ENCODE measurements at places on chromosomes 12 and 14.

GRCh38 chr14:62364161-62364560 is 601.9 kb downstream of the SNAPC1 start:
- no peaks in the 10 kb centered on the region for H3K4me1 ChIP-seq
- no peaks in the 10 kb centered on the region for H3K36me3 ChIP-seq
- no peak overlapping the region for H3K4me3 ChIP-seq
- no peak overlapping the region for H3K27ac ChIP-seq
- no peak for DNase-seq

- H3K4me3 ChIP-seq = no peak overlapping the region
- H3K27me3 ChIP-seq = no peaks in the 10 kb centered on the region
- peaks cover 29% of the 10 kb centered on the region for H3K4me1 ChIP-seq
- H3K36me3 ChIP-seq = no peaks in the 10 kb centered on the region
These were observed 57.3 kb upstream of the ELK3 start for GRCh38 chr12:96136725-96137378.

DNA sequence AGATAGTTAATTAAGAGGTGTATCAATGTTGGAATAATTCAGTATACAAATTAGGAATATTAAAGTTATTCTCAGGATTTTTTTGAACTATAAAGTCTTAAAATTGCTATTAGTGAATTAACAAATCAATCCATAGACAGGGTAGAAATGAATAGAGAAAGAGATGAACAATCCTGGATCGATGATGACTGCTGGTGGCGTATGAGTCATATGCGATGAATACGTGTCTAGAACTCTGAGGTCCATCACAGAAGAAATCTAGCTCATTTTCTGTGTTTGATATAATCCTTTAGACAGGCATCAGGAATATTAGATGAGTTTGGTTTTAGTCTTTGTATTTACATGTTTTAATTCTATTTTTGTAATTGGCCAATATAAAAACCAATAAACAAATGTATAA is 85.4 kb upstream of the RTL1 start:
- H3K27me3 ChIP-seq = no peaks in the 10 kb centered on the region
- peaks cover 17% of the 10 kb centered on the region for H3K36me3 ChIP-seq
- no peak overlapping the region for H3K4me3 ChIP-seq
- H3K27ac ChIP-seq = no peak overlapping the region
- no peak for DNase-seq
- H3K4me1 ChIP-seq = no peaks in the 10 kb centered on the region

DNA sequence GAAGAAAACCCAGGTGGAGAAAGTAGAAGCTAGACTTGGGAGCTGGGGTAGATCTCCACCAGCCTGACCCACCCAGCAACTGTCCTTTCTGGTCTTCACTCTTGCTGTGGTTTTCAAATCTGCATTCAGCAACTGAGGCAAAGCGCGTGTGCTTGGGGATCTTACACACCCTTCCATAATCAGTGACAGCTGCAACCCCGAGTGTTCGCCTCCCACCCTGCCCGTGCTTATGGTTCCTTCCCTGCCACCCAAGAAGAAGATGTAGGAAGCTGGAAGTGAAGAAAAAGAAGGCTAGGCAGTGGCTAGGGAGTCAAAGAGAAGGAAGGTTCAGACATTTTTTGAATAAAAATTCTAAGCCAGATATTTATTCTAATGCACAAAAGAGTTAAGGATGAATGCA is 162.6 kb upstream of the CCND2 start:
- H3K4me3 ChIP-seq = no peak overlapping the region
- H3K4me1 ChIP-seq = peaks cover 9% of the 10 kb centered on the region
- DNase-seq = no peak
- no peaks in the 10 kb centered on the region for H3K27me3 ChIP-seq

DNA sequence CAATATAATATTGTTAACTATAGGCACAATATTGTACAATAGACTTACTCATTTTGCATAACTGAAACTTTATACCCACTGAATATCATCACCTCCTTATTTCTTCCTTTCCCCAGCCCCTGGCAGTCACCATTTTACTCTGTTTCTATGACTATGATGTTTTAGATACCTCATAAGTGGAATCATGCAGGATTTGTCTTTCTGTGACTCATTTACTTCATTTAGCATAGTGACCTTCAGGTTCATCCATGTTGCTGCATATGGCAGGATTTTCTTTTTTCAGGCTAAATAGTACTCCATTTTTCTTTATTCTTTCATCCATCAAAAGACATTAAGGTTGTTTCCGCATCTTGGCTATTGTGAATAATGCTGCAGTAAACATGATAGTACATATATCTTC is 18.9 kb downstream of the USP15 start:
- no peaks in the 10 kb centered on the region for H3K27me3 ChIP-seq
- no peak overlapping the region for H3K27ac ChIP-seq
- DNase-seq = no peak
- H3K4me1 ChIP-seq = no peaks in the 10 kb centered on the region

DNA sequence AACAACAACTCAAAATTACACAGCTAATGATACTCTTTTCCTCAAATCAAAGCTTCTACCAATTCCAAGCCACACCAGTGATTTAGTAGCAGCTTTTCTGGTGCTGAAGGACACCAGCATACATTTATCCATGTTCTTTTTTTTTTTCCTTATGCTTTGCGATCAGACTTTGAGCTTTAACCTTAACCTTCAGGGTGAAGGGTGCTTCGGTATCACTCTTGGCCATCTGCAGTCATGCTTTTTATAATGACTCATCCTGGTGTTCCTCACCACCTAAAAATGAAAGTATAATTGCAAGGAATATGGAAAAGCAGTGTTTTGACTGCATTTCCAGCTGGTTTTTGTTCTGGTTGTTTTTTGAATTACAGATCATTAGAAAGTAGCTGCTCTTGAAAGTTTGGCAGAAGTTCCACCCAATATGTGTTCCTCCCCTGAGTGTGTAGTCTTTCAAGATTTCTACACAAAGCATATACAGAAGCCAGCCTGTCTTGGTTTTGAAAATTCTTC is 1.3 kb upstream of the SLC41A2 start:
- H3K4me3 ChIP-seq = no peak overlapping the region
- no peaks in the 10 kb centered on the region for H3K36me3 ChIP-seq
- no peak overlapping the region for H3K27ac ChIP-seq
- peaks cover 23% of the 10 kb centered on the region for H3K27me3 ChIP-seq
- peaks cover 27% of the 10 kb centered on the region for H3K4me1 ChIP-seq
- DNase-seq = no peak

DNA sequence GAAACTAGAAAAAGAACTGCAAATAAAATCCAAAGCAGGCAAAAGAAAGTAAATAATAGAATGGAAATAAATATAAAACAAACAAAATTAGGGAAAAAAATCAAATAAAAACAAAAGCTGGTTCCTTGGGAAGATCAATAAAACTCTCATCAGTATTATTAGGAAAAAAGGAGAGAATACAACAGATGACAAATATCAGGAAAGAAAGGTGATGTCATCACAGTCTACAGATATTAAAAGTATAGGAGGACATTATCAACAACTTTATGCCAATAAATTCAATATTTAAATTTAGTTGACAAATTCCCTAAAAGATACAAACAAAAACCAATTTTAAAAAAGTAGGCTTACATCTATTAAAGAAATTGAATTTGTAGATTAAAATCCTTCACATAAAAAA is 107.4 kb upstream of the FOXN3 start:
- no peak overlapping the region for H3K4me3 ChIP-seq
- no peaks in the 10 kb centered on the region for H3K4me1 ChIP-seq
- H3K27ac ChIP-seq = no peak overlapping the region
- DNase-seq = no peak
- no peaks in the 10 kb centered on the region for H3K36me3 ChIP-seq
- H3K27me3 ChIP-seq = no peaks in the 10 kb centered on the region

GRCh38 chr12:6370994-6371754 is 4.2 kb downstream of the SCNN1A start:
- DNase-seq = peak; percentile 81
- no peak overlapping the region for H3K4me3 ChIP-seq
- no peaks in the 10 kb centered on the region for H3K36me3 ChIP-seq
- H3K4me1 ChIP-seq = peaks cover 43% of the 10 kb centered on the region
- H3K27me3 ChIP-seq = no peaks in the 10 kb centered on the region

- no peaks in the 10 kb centered on the region for H3K4me1 ChIP-seq
- H3K4me3 ChIP-seq = no peak overlapping the region
- H3K27ac ChIP-seq = no peak overlapping the region
- H3K27me3 ChIP-seq = no peaks in the 10 kb centered on the region
These were observed 18.6 kb upstream of the RERGL start for GRCh38 chr12:18108611-18109010.

DNA sequence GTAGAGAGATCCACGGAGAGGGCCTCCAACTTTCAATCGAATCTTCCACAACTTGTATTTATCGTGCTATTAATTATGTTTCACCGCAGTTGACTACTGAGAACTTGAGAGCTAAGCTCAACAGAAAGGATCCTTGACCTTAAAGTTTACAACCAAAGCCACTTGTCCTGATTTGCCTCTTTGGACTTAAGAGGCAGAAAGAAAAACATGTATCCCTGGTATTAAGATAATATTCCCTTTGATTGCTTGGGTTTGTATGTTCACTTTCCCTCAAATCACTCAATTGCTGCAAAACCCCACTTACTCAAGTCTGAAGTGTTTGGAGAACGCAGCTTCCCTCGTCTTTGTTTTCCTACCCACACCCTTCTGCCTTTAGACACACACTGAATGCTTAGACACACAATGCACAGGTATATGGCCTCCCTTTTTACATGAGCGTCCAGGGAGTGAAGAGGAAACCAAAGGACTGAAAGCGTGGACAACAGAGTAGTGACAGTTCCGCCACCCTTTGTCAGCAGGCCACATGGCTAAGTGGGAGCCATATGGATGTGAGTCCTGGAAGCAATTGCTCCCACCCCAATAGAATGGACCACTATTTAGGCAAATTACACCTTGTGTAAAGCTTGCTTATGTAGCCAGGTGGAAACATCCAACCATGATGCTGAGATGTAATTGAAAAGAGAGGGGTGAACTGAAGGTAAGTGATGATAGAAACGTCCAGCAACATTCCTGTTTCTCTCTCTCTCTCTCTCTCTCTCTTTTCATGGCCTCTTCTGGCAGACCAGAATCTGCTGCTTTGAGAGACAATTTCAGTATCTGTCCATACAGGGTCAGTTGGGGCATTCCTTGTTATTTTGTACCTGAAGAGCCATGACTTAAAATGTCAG is 1.4 kb upstream of the PKP2 start:
- peaks cover 62% of the 10 kb centered on the region for H3K4me1 ChIP-seq
- H3K27me3 ChIP-seq = no peaks in the 10 kb centered on the region
- no peaks in the 10 kb centered on the region for H3K36me3 ChIP-seq

- peaks cover 32% of the 10 kb centered on the region for H3K4me1 ChIP-seq
- H3K27ac ChIP-seq = no peak overlapping the region
- H3K36me3 ChIP-seq = no peaks in the 10 kb centered on the region
- no peak overlapping the region for H3K4me3 ChIP-seq
- no peaks in the 10 kb centered on the region for H3K27me3 ChIP-seq
These were observed 3.2 kb upstream of the OLR1 start for GRCh38 chr12:10174986-10175614.

GRCh38 chr12:47078733-47079467 is 521 bp upstream of the PCED1B start:
- H3K4me1 ChIP-seq = peaks cover 53% of the 10 kb centered on the region
- H3K27me3 ChIP-seq = no peaks in the 10 kb centered on the region
- peaks cover 12% of the 10 kb centered on the region for H3K36me3 ChIP-seq
- DNase-seq = peak; percentile 42
- peak overlapping the region; percentile 78 for H3K4me3 ChIP-seq

DNA sequence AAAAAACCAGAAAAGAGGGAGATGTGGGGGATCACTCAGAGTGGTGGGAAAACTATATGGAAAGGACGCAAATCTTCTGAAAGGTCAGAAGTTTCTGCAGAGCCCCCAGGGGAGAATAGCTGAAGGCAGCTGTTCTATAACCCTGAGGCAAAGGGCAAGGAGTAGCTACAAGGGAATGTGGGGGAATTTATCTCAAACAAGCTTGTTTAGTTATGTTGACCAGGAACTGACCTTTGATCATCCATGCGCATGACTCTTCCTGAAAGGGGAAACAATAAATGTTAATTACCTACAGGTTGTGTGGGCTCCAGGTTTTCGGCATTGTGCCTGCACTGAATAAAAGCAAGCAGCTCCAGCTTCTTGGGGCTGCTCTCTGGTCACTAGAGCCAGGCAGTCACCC is 968.5 kb downstream of the AACS start:
- H3K36me3 ChIP-seq = no peaks in the 10 kb centered on the region
- DNase-seq = no peak

DNA sequence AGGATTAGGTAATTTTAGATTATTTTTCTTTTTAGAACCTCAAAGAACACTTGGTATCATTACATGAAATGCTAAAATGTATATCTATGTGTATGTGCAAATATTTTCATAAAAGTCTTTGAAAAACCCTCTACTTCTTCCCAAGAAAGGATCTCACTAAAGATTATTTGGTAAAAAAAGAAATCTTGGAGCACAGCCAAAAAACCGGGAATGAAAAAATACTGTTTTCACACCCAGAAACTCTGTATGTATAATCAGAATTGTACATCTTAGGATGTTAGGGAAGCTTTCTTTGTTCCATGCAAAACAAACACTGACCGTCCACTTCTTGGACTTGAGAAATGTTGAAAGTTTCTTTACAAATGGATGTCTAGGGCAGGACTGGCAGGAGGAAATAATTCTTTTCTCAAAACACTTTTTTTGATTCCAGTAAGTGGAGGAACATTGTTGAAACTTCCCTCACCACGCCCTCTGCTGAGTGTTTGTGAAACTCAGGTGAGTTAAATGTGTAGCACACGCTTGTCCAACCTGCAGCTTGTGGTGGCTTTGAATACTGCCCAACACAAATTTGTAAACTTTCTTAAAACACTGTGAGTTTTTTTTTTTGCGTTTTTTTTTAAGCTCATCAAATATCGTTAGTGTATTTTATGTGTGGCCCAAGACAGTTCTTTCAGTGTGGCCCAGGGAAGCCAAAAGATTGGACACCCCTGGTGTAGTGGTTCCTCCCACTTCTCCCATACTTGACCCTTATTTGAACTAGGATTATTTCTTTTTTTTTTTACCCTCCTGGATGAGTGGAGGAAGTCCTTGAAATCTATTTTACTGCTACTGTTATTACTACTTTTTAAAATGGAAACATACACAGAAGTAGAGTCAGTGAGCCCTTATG is 26.6 kb downstream of the FBXO34 start:
- no peaks in the 10 kb centered on the region for H3K4me1 ChIP-seq
- H3K36me3 ChIP-seq = no peaks in the 10 kb centered on the region
- H3K27ac ChIP-seq = no peak overlapping the region
- no peak for DNase-seq
- H3K27me3 ChIP-seq = no peaks in the 10 kb centered on the region
- no peak overlapping the region for H3K4me3 ChIP-seq

DNA sequence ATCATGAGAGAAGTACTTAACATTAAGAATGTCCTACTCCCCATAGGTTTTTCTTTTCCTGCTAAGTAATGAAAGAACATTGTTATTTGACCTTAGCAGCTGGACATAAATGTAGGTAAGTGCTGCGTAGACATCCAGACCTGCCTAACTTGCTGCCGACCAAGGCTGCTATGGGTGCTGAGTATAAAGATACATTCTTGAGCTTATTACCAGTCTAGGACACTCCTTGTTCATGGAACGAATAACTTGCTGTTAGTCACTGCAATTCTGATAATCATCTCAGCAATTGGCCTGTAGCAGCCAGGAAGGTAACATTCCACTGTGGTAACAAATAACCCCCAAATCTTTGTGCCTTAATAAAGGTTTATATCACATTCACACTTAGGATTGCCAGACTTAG is 478.1 kb downstream of the VRK1 start:
- no peaks in the 10 kb centered on the region for H3K27me3 ChIP-seq
- H3K4me3 ChIP-seq = no peak overlapping the region
- H3K27ac ChIP-seq = no peak overlapping the region
- no peaks in the 10 kb centered on the region for H3K36me3 ChIP-seq

GRCh38 chr12:124545508-124546418 is 21.6 kb downstream of the NCOR2 start:
- H3K36me3 ChIP-seq = peaks cover 30% of the 10 kb centered on the region
- H3K27ac ChIP-seq = peak overlapping the region; percentile 50

Data from SJSA1 (cell line).